ENCODE measurements at places on chromosomes 5 and 9.

- no peak for DNase-seq
These were observed 199.5 kb downstream of the CACNA1B start for GRCh38 chr9:138077126-138077525.

DNA sequence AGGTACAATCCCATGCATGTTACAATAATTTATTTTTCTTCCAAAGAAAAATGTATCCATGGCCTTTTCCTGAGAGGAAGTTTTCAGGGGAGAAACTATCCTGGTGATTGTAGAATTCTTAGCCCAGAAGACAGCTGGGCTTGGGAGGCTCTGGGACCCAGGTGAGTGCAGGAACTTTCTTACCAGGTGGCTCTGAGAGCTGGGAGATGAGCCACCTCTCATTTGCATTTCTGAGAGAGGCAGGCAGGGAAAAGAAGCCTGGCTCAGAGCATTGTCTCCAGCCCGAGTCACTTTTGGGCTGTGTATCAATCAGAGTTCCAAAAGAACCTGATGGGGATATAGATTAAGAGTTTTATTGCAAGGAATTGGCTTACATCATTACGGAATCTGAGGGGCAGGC is 52.7 kb downstream of the ALG2 start:
- no peak for DNase-seq

DNA sequence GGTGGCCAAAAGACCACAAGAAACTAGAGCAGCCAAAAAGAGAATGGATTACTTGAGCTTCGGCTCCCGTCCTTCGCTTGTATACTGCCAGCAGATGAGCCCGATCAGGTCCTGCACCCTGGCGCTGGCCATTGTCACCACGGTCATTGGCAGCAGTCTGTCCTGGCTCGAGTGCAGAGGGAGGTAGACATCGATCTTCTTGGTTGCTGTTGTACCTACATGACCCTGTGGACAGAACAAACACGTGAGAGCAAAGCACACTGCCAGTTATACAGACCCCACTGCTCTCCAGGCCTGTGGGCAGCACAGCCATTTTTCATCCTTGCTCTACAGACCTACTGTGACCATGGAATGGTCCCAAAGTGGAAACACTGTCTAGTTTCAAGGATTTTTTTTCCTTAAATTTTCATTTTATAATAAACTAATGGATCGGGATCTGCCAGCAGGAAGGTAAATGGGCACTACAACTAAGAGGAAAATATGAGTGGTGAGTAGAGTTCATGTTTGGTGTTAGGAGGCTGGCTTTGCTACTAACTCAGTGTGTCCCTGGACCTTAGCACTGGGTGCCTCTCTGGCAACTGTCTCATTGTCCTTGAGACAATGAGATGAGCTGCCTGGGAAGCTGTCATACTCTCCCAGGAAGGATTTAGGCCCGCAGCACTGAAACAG is 121.4 kb downstream of the MAPKAP1 start:
- DNase-seq, result no peak

GRCh38 chr5:20833081-20833627 is 845.2 kb upstream of the CDH18 start:
- DNase-seq, result no peak

DNA sequence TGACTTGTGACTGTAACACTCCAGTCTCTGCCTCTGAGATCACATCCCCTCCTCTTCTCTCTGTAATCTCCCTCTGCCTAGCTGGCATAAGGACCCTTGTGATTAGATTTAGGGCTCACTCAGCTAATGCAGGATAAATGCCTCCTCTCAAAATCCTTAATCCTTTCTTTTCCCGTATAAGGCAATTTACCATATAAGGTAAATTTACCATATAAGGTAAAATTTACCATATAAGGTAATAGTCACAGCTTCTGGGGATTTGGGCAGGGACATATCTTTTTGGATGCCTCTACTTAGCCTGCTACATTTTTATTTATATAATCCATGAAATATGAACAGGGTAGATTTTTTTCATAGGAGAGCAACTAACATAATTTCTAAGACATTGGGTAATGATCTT is 318.0 kb upstream of the PUM3 start:
- no peak for DNase-seq

GRCh38 chr9:21412107-21412506 is 3.2 kb downstream of the IFNA8 start:
- no peak for DNase-seq

DNA sequence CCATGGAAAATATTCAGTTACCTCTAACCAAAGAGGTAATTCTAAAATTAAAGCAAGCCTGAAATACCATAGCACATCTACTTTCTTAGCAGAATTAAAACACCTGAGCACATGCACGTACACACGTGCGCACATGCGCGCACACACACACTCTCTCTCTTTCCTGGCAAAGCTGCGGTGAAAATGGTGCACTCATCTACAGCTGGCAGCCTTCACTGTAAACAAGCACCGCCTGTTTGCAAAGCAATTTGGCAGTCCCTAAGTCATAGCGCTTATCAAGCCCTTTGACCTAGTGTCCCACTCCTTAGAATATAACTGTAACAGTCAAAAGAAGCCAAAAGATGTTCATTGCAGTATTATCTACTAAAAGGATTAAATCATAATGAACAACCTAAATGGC is 278.7 kb downstream of the DENND1A start:
- DNase-seq, result no peak

- no peak for DNase-seq
These were observed 23.8 kb upstream of the TDRD7 start for GRCh38 chr9:97387936-97388684.

GRCh38 chr9:68981789-68982188 is 32.1 kb downstream of the PRKACG start:
- no peak for DNase-seq
